Mesenteric fat pad (tissue), 1 donor: ENCODE measurements at places on chromosomes 6 and 20.

DNA sequence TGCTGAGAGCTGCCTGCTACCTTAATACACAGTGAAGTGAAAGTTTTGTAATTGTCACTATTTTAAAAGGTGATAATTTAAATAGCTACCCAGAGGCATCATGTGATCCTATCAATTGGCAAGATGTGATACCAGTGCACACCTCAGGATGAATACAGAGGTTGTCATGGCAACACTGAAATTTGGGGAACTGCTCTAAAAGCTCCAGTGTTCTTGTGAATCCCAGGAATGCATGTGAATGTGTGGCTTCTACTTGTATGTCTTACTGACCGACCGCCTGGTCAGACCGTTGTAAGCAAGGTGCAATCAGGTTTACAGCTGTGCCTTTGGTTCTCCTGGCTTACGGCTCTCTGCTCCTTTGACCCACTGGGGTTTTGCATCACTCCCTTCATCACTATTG is 146.3 kb upstream of the GJE1 start:
- DNase-seq, result no peak

DNA sequence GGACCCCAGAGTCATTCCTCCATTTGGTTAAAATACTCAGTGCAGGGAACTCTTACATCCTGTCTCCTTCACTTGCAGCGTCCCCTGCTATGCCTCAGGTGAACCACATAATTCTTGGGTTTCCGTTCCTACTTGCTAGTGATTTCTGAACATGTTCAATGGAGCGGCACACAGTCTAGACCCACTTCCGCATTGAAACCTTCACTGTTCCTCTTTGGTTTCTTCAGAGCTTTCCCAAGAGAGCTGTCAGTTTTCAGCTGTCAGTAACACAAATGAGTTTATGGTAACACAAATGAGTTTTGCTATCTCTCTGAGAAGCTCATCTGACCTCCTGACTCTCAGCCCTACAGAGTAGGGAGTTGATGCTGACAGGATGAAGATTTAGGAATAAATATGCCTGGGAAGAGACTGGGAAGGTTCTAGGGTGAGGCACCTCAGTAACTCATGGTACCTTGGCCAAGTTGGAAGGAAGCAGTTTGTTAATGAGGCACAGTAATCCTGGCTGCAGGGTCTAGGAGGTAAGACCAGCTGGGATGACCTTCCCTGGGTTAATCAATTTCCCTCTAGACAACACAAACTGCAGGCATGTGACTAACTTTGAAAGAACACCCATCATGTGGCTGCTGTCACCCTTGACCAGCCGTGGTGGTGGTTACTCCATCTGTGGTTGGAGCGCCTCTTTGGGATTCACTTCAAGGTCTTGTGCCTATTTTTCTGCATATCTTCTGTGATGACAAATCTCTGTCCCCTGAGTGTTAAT is 5.4 kb downstream of the SYS1 start:
- DNase-seq, result no peak

GRCh38 chr20:40758790-40759189 is 69.8 kb upstream of the MAFB start:
- no peak for DNase-seq

DNA sequence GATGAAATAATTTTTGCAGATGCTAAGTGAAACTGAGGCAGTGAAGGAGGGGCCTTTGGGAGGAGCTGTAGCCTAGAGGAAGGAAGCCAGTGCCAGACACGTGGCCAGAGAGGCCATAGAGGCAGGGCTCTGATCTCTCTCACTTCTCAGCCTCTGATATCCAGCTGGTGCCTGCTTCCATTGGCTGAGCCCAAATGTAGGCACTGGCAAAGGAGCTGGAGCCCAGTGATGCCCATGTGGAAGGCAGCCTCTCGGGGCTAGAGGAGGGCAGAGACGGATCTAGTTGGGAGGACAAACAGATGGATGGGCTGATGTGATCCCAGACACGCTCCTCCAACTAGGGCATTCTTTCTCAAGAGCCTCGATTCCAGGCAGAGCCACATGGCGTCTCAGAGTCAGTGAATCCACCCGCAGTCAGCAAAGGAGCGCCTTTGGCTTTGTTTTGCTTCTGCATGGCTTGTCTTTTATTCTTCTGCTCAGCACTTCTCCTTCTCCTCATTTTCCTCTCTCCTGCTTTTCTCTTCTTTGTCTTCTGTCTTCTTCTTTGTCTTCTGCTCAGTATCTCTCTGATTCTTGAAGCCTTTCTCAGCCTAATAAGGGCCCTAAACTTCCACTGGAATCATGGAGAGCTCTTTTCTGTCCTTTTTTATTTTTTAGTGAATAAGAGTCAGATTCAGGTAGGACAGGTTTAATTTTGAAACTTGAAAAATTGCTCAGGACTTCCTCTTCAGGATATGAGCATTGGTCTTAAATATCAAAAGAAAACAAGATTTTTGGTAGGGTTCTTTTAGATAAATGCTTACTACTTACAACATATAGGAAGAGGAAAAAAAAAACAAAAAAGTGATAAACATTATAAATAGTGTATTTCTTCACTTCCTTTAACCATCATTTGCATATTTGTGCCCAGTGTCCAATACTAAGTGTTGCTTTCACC is 41.8 kb downstream of the CYP24A1 start:
- DNase-seq, result no peak

DNA sequence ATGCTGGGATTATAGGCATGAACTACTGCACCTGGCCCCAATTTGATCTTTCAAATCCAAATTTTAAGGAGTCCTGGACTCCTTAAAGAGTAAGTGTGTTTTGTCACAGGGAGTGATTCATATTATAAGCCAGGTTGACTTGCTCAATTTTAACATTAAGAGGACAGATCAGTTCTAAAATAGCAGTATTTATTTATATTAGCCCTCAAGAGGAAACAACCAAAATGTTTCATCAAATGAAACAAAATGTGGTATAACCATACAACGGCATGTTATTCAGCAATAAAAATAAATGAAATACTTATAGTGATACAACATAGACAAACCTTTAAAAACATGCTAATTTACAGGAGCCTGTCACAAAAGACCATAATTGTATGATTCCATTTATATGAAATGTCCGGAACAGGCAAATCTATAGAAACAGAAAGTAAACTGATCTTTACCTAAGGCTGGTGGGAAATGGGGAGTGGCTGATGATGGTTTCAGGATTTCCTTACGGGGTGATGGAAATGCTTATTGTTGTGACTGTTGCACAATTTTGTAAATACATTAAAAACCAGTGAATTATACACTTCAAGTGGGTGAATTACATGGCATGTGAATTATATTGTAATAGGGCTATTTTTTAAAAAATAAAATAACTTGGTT is 637.4 kb downstream of the MMUT start:
- DNase-seq, result no peak

GRCh38 chr6:34709386-34709785 is 12.8 kb upstream of the ILRUN start:
- no peak for DNase-seq

DNA sequence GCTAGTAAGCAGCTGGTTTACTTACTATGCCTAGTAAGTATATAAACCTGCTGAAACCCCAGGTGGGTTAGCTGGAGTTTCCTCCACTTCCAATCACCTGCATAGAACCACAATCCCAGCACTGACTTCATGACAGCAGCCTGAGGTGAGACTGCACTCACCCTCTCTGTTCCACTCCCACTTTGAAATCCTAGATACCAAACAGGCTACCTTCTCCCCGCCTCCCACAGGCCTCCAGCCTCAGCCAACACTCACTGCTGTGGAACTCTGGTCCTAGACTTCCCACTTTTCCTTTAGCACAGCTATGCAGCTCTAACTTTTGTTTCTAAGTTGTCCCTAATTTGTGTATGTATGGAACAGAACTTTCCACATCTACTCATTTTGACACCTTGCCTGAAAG is 149.7 kb upstream of the ARID1B start:
- no peak for DNase-seq

- DNase-seq, result no peak
Observed at GRCh38 chr20:59624401-59624800, 20.1 kb downstream of the PHACTR3 start.

GRCh38 chr6:53795702-53796450 is 1.1 kb downstream of the LRRC1 start:
- no peak for DNase-seq

DNA sequence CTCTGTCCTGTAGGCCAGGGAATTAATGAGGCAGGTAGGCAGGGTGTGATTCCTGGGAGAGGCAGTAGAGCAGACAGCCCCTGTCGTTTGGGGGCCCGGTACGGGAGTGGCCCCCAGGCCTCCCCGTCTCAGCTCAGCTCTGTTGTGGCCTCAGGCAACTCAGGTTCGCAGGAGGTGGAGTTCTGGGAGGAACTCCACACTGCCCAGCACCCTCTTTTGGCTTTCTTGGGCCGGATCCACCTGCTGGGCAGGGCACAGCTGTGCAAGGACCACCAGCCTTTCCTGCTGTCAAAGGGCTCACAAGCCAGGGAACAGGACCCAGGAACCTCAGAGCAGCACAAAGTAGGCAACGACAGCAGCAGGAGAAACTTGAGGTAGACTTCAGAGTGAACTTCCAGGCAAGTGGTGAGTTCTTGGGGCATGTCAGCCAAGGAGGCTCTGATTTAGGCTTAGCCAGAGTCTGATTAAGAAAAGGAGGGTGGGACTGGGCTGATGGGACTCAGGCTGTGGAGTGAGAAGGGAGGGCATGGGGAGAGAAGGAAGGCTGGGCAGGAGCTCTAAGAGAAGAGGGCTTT is 36.9 kb downstream of the RAB44 start:
- no peak for DNase-seq

DNA sequence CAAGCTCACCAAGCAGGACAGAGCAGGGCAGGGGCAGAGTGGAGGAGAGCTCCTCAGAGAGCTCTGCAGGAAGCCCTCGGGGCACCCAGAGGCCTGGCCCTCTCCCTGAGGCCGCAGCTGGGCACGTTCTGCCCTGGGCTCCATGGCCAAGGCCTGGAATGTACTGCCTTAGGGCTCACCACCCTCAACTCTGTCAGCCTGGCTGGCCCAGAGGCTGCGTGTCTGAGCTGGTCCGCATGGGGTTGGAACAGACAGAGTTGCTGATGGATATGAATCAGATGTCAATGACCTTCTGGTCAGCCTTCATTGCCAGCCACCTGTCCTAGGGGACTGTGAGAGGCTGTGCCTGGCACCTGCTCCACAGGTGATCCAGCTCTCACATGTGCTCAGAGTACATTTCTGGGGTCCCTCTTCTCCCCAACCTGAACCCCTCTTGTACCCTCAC is 33.2 kb upstream of the PCMTD2 start:
- no peak for DNase-seq

DNA sequence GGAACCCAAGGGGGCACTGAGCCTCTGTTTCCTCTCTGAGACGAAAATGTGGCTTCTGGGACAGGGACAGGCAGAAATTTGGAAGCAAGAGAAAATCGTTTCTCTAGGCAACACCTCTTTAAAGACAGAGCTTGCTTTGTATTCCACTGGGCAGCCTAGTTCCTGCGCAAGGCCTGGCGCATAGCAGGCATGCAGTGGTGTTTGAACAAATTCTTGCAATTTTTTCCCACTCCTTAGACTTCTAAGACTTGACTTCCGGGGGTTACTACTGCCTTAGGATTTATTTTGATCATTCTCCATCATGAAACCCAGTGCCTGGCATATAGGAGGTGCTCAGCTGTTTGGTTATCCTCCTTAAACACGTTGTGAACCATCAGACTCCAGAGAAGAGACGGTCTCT is 249.0 kb upstream of the KCNG1 start:
- no peak for DNase-seq

- no peak for DNase-seq
Observed at GRCh38 chr20:48682529-48683363, 145.1 kb downstream of the PREX1 start.

GRCh38 chr6:25774120-25774715 is 19.7 kb downstream of the SLC17A4 start:
- DNase-seq, result no peak

GRCh38 chr20:1368448-1369199 is 24.2 kb downstream of the FKBP1A start:
- DNase-seq, result no peak

GRCh38 chr6:130896249-130896648 is 69.0 kb downstream of the SMLR1 start:
- no peak for DNase-seq

- no peak for DNase-seq
Observed at GRCh38 chr6:25537349-25538018, 114.5 kb upstream of the SCGN start.

- DNase-seq, result no peak
Observed at GRCh38 chr20:53736122-53736756, 142.6 kb upstream of the ZNF217 start.

- DNase-seq, result no peak
Observed at GRCh38 chr6:168938546-168938945, 315.1 kb downstream of the THBS2 start.

- no peak for DNase-seq
Observed at GRCh38 chr6:3114377-3114776, 4.1 kb upstream of the BPHL start.

GRCh38 chr6:168908887-168909286 is 344.8 kb downstream of the THBS2 start:
- no peak for DNase-seq

- no peak for DNase-seq
Observed at GRCh38 chr20:48198929-48199451, 413.7 kb upstream of the SULF2 start.

DNA sequence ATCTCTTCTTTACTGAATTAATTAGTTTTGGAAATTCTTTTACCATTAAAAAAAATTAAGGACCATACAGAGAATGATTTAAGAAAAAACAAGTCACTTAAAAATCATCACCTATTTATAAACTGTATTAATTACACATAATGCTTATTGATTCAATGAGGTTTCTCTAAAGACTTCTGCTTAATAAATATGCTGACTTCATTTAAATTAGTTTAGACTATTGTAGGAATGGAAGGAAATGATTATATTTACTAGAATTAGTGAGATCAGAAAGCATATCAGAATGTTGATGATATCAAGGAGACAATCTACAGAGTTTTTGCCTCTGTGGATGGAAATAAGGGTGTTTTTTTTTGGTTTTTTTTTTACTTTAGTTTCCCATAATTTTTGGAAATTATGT is 34.6 kb upstream of the SMIM28 start:
- DNase-seq, result no peak

DNA sequence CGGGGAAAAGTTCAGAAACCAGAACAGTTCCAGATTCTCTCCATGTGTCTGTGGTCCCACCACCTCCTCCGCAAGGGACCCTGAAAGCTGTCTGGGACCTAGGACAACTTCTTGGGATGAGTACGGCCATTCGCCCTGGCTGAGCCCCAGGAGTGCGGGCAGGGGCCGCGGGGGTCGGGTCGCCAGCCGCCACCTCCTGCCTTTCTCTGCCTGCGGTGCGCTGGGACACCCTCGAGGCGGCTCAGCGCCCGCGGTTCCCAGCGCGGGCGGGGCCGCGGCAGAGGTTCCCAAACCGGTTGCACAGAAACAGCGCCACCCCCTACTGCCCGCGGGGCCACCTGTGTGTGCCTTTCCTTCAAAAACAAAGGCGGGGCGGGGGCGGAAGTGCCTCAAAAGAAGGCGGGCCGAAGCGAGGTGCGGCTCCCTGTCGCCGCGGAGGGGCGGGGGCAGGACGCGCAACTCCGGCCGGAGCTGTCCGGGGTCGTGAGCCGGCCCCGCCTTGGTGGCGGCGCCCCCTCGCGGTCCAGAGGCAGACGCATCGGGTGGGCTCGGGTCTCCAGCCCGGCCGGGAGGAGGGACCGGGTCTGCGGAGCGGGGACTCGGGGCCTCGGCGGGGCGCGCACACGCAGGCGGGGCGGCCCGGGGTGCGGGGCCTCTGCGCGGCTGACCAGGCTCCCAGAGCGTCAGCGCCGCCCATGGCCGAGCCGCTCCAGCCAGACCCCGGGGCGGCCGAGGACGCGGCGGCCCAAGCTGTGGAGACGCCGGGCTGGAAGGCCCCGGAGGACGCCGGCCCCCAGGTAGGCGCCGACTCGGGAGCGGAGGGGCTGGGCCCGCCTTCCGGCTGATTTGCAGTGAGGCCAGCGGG is at the start of gene HEBP2:
Gene HEBP2, plus strand, starts transcription at position 423 of the 865 bp plus-strand sequence. Its CDS starts 273 bp downstream, at position 696.
- DNase-seq, result peak; percentile 96
